Esophagus mucosa (tissue), 1 donor: ENCODE measurements at places on chromosomes 7 and 10.

DNA sequence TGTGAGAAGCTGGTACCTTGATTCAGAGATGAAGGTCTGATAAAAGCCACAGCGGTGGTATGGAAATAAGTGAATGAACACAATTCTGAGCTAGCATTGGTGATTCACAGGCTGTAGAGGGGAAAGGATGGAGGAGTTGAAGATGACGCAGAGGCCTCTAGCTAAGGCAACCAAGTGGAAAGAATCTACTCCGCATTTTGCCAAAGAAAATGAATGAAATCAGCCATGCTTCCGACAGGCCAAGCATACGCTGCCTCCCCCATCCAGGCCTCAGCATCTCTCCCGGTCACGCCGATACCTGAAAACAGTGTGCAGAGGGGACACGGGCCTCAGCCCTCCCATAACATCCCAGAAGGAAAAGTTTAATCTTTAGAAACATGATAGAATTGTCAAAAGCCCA lies 124.3 kb upstream of the UNC5B start:
- ATAC-seq: no peak

- ATAC-seq: no peak
Measured at GRCh38 chr7:152369518-152369917, 66.3 kb downstream of the KMT2C start.

DNA sequence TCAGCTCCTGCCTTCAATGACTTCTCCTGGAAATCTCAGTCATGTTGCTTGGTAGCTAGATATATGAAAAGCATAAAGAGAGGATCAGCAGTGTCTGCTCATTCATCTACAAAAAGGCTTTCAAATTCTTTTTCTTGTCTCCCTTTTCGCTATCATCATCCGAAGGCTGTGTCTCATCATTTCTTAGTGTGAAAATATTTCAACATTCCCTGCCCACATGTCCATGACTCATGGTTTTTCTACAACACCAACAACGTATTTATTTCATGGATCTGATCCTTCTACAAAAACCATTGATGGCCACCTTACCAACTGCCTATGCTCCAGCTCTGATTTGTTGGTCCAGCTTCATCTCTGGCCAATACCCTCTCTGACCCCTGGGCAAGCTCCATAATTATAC lies 472.5 kb upstream of the GHITM start:
- no peak for ATAC-seq

DNA sequence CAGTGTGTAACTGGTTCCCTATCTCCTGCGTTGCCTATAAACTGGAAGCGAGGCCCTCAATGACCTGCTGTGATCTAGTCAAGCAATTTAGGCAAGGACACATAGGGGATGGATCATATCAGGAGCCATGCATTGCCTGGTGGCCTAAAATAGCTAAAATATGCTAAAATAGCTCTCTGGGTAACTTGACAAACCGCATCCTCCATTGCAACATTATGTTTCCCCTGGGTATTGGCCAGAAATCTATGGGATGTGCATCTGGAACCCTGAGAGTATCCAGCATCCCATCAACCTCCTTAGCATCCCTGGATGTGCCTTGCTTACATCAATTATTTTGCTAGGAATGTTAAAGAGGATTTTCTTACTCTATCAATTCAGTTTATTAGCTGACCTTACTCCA lies 91.7 kb upstream of the ADCY1 start:
- ATAC-seq: no peak

DNA sequence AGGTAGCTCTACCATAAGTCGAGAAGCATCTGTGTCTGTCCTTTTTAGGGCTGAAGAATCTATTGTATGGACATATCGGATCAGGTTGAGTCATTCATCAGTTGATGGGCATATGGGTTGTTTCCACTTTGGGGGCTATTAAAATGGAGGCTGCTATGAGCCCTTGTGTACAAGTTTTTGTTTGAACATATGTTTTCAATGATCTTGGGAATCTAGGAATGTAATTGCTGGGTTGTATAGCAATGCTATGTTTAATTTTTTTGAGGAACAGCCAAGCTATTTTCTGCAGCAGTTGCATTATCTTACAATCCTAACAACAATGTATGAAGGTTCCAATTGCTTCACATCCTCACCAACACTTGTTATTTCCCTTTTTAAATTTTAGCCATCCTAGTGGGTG lies 46.4 kb upstream of the HABP2 start:
- no peak for ATAC-seq

- ATAC-seq: peak; percentile 71
Measured at GRCh38 chr10:33291053-33291592, 43.3 kb downstream of the NRP1 start.

DNA sequence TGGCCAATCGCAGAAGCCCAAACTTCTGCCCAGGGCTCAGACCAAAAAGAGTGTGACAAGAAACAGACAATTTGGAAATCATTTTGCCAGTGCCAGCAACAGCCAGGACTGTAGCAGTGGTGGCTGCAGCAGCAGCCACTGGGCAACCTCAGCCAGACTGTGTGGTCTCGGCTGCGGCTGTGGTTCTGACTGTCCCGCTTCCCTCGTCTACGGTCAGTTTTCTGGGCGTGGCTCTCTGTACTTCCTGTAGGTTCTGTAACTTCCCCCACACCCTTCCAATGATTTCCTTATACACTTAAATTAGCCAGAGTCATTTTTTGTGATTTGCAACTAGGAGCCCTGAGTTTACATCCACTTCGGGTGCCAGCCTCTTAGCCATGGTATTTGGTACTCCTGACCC lies 39.9 kb downstream of the CYTH3 start:
- ATAC-seq: peak; percentile 60

DNA sequence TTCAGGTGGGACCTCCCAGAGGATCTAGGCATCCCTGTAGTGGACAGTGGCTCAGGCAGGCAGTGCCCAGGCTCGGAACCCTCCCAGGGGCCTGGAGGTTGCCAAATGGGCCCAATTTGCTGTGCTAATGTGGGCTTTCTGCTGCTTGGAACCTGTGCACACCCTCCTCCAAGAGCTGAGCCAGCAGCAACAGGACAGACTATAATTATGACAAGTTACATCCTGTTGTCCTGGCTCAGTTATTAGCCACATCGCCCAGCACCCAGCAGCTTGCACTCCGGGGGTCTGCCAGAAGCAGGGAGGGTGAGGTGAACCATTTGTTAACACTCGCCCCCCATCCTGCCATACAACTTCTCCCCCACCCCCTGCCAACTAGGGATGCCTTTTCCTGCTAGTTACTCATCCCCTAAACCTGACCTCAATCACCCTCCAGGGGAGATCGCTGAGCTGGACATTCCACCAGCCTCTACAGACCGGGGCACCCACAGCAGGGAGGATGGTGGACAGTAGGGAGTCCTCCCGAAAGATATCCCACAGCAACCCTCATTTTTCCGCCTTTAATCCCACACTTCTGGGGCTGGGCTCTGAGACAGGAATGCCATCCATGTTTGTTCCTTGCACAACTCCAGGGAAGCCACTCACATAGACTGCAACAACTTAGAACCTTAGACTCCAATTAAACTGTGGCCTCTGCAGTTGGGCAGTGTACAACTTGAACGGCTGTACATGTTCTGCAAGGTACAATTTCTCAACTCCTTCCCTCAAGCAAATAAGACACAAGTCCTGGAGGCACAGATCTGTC lies 7.9 kb upstream of the MYL10 start:
- ATAC-seq: no peak

GRCh38 chr10:26215396-26215934 lies 1.1 kb upstream of the GAD2 start:
- ATAC-seq: no peak

DNA sequence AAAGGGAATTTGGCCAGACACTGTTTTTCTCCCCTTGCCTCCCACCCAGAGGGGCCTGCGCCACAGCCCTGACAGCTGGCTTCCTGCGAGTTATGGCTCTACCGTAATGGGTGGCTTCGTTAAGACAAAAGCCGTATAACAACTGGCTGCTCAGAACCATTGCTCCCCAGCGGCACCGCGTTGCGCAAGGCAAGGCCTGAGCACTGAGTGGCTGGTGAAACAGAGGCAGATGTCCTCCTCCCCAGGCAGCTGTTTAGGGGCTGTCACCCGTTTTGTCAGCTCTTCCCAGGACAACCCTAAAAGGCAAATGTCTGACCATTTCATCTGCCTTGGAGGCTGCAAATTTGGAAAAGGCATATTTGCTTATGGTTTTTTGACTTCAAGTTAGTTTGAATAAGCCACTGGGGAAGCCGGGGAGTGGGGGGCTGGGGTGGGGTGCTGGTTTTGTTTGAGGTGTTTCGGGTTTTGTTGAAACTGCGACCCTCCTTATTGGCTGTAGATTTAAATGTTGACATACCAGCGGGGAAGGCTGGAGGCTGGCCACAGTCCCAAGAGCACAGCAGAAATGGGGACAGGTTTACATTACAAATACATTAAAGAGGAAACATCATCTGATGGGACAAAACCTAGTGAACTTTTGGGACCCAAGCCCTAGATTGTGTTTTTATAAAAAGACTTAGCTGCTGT lies 681 bp upstream of the SPOCK2 start:
- ATAC-seq: no peak

GRCh38 chr10:94103801-94104221 lies 110.1 kb downstream of the PLCE1 start:
- no peak for ATAC-seq

GRCh38 chr7:96199421-96199820 lies 122.5 kb downstream of the SLC25A13 start:
- no peak for ATAC-seq

DNA sequence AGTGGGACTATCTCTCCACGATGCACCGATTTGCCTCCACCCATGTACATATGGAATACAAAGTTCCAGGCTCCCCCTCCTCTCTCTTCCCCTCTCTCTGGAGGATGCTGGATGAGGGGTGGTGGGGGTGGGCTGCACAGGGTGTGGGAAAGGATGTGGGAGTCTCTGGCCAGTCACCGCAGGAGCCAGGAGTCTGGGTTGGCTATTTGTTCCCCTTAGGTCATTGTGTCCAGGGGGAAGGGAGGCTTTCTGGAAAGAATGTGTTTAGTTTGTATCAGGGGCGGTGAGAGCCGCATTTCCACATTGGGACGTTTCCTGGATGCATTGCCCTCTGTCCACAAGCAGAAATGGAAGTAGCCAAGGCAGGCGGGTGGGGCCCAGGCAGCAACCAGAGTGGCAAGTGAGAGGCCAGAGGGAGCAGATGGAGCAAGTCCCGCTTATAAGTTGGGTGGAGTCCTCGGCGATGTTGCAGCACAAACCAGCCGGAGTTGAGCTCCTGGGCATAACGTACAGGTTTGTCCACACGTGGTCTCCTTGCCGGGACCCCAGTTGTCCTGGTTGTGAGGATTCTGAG lies 63.3 kb downstream of the ZNF777 start:
- no peak for ATAC-seq

DNA sequence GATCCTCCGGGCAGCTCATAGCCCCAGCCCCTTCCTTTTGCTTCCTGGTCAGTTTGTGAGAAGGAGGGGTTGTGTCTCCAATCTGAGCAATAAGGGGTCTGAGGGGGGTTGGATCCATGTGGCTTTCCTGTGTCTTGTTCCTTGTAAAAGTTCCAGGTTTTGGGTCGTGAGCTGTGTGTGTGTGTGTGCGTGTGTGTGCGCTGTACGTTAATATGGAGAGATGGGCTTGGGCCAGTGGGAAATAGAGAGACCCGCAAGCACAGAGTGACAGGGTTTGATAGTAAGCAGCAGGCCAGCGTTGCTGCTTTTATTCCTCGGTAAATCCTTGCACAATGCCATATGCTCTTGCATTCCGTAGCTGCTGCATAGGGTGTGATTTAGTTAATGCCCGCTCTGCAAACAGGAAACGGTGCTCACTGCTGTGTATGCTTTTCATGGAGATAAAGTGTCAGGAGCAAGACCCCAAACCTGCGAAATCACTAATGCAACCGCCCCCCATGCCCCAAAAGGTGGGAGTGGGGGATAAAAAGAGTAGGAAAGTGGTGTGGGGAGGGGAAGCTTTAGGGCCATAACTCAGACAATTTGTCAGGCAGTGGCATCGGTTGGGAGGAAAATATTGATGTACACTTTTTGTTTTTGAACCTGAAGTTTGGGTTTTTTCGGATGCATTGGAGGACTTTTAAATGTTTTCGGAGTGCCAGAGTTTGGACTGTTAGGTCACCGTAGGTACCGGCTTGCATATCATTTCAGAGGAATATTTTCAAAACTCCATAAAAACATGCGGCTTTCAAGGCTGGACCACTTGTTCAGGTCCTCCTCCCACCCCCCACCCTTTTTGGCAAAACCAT lies 108.7 kb downstream of the TCF7L2 start:
- ATAC-seq: no peak

GRCh38 chr10:118596426-118597124 lies 1.1 kb upstream of the PRLHR start:
- peak; percentile 10 for ATAC-seq

DNA sequence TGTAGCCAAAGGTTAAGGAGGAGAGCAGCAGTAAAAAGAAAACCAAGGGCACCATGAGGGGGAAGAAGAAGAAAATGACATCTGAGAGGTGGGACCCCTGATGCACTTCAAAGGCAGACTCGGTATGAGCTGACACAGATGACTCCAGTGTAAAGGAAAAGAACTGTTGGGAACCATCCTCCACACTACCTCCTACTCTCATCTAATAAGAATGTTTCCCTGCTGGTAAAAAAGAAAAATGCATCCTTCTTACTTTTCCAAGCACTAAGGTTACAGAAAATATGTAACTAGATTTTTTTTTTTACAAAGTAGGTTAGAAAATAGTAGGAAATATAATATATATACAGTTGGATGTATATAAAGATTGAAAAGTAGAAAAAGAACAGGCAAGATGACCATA lies 16.9 kb downstream of the TAS2R41 start:
- ATAC-seq: no peak

- no peak for ATAC-seq
Measured at GRCh38 chr7:50292763-50293162, 11.8 kb upstream of the IKZF1 start.

- ATAC-seq: no peak
Measured at GRCh38 chr10:86556933-86557649, 35.5 kb upstream of the WAPL start.

GRCh38 chr10:104601166-104601565 lies 39.9 kb upstream of the SORCS3 start:
- no peak for ATAC-seq

DNA sequence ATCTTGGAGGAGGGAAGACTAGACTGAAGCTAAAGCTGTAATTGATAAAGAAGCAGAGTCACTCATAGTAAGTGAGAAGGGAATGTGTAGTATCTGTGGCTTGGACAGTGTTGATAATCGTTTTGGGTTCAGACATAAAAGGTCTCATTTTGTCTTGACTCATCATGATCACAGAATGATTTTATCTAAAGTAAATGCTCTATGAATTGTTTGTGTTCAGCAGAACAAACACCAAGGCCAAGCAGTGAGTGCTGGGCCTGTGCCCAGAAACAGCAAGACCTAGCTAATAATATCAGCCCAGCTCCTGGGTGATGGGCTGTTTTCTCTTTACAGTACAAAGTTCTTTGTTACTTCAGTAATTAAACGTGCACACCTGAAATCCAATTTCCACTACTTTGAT lies 26.7 kb upstream of the CD36 start:
- ATAC-seq: no peak

- ATAC-seq: no peak
Measured at GRCh38 chr7:141609576-141609975, 58.4 kb downstream of the AGK start.

- no peak for ATAC-seq
Measured at GRCh38 chr7:154953006-154953684, 49.8 kb downstream of the PAXIP1 start.

- no peak for ATAC-seq
Measured at GRCh38 chr10:88830643-88831268, 20.9 kb downstream of the ANKRD22 start.
